ENCODE measurements at places on chromosomes 5 and 9. TPM values are rescaled to one million over a fixed set of nuclear protein-coding genes. Genes with fewer than 3 reads are reported as not detected.

Gene TMEM215
- total RNA-seq: not detected

Gene ACTBL2
- 0.23 TPM for total RNA-seq

Gene SLIT3
- 27.8 TPM for total RNA-seq

Gene TMEM252
- not detected for total RNA-seq

Gene SMC5
- total RNA-seq: 5.9 TPM

Gene FBP2
- total RNA-seq: not detected

Gene PALM2AKAP2
- 18.8 TPM for total RNA-seq

Gene NXNL2
- 0.45 TPM for total RNA-seq

Gene ZFYVE16
- total RNA-seq: 16.5 TPM

Gene DEPDC1B
- 0.70 TPM for total RNA-seq

Gene CAMK2A
- total RNA-seq: 0.35 TPM

Gene CYLC2
- not detected for total RNA-seq

Gene EXOSC2
- total RNA-seq: 25.4 TPM

Gene CRB2
- not detected for total RNA-seq

Gene GRIN3A
- not detected for total RNA-seq

Gene CDC20B
- not detected for total RNA-seq

Gene SPATA31D4
- not detected for total RNA-seq

Gene SOX30
- total RNA-seq: not detected

Gene IL3
- not detected for total RNA-seq

Gene TAF1L
- total RNA-seq: not detected

Gene CDKN2B
- total RNA-seq: 11.2 TPM

Gene TRIM14
- total RNA-seq: 1.7 TPM

Gene DIAPH1
- 16.0 TPM for total RNA-seq

Gene MVB12B
- 1.2 TPM for total RNA-seq

Gene FAM151B
- total RNA-seq: 8.2 TPM

Gene ADAMTS2
- total RNA-seq: 67.2 TPM

Gene CAMK4
- 1.7 TPM for total RNA-seq

Gene ZNF883
- total RNA-seq: 2.6 TPM

Gene RNF180
- 7.4 TPM for total RNA-seq

Gene INSYN2B
- total RNA-seq: 4.0 TPM

Gene LCN1
- not detected for total RNA-seq

Gene ROPN1L
- not detected for total RNA-seq

Gene C5orf52
- total RNA-seq: not detected
